Suprapubic skin (tissue), 4 donors: ENCODE measurements at places on chromosomes 12 and 14. TPM values are rescaled to one million over a fixed set of nuclear protein-coding genes. Genes with fewer than 3 reads are reported as not detected.

DNA sequence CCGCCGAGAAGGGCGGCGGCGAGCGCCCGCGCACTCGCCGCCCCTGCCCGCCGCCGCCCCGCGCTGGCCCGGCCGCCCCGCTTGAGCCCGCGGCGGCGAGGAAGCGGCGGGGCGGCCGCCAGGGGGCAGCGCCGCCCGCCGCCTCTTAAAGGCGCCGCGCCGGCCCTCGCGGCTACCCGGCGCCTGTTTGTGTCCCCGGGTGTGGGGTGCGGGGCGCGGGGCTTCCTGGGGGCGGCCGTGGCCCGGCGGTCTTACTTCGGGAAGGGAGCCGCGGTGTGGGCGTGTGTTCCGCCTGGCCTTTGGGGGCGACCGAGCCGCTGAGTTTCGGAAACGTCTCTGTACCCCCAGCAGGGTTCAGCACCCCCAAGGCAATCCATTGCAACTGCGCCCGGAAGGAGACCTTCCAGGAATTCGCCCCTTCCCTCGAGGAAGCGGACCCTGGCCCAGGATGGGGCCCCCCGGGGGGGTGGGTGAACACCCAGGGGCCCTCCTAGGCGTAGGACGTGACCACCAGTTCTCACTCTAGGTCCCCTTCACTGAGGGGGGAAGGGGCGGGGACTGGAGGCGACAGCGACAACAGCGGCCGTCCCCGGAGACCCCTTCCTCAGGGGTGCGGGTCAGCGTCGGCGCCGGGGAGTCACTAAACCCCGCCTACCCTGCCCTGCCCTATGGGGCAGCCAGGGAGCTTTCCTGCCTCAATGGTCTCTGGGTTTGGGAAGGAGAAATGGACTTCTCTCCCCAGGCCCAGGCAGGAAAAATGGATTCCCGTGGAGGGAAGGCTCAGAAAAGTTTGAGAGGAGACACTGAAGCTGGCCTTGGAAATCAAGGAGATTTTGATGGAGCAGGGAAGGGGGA, at the start of gene ITPK1:
ITPK1 (minus strand) TSS at position 105 of the 855 bp plus-strand sequence. CDS start 762 bp downstream, outside the sequence.
- no peak for DNase-seq

DNA sequence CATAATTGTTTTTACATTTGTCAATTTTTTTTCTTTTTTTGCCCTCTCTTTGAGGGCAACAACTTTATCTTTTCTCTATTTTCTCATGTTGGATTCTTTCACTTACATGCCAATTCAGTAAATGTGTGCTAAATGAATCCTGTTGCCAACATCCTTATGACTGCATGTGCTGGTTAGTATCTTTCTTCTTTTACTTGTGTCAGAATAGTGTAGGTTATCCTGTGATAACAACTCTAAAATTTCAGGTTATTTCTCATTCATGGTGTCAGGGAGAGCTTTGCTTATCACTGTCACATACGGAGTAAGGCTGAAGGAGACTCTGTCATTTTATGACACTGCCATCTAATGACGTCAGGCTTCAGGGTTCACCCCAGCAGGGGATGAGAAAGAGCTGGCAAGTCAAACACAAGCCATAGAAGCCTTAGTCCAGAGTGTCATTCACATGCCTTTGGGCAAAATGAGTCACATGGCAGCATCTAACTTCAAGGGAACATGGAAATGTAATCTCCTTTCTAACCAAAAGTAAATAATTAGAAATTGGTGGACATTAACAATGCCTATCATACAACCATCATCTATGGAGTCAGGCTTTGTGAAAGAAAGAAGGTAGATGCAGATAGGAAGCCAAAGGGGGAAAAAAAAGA, 242.5 kb upstream of the ATP2B1 start:
- DNase-seq, result no peak

HOXC6 gene
- total RNA-seq, result 6.2 TPM

DNA sequence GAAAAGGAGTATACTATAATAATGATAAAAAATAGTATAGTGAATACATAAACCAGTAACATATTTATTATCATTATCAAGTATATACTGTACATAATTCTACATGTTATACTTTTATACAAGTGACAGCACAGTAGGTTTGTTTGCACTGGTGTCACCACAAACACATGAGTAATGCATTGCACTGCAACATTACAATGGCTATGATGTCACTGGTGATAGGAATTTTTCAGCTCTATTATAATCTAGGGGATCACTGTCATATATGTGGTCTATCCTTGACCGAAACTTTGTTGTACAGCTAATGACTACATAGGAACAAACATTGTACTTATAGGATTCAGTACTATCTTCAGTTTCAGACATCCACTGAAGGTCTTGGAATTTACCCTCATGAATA, 165.8 kb upstream of the SYT1 start:
- no peak for DNase-seq

FICD gene
- 4.2 TPM for total RNA-seq

CLEC2D gene
- total RNA-seq, result 4.6 TPM

- DNase-seq, result no peak
These were observed 926.8 kb downstream of the BCL11B start for GRCh38 chr14:98345161-98345560.

NANOG gene
- total RNA-seq, result 1.5 TPM

DNA sequence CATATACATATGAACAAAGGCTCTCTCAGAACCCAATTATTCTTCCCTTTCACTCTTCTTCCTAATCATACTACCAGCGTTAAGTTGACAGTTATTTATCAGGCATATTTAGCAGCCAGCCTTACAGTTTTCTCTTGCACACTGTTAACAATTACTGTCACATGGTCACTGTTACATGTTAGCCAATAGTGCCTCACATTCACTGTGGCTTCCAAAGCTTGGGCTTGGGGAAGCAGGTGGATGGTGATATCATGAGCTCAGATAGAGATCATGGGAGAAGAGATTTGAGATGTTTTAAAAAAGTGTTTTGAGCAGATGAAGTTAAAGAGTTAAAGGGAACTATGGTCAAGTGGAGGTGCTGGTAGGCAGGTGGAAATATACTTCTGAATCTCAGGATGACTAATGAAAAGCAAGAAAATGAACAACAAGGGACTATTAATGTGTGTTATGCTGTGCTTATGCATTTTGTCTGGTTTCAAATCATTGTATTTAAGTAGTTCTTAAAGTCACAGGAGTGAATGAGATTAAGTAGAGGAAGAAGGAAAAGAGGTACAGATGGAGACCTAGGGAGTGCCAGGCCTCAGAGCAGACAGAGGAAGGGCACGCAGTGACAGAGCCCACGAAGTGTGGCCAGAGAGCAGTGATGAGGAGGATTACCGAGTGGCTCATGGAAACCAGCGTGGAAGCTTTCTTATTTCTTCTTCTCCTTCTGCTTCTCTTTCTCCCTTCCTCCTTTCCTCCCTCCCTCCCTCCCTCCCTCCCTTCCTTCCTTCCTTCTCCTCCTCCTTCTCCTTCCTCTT, 39.6 kb downstream of the BICD1 start:
- no peak for DNase-seq

SSTR1 gene
- total RNA-seq, result 0.44 TPM

GRCh38 chr14:52327374-52328226, 13.5 kb downstream of the PTGER2 start:
- DNase-seq, result no peak

GRCh38 chr14:50812856-50813543, 18.0 kb downstream of the NIN start:
- no peak for DNase-seq

GRCh38 chr12:26651566-26652188, 181.3 kb downstream of the ITPR2 start:
- no peak for DNase-seq

TMEM229B gene
- 1.6 TPM for total RNA-seq

- DNase-seq, result no peak
These were observed 107.7 kb upstream of the PPM1H start for GRCh38 chr12:63042646-63043045.

DNA sequence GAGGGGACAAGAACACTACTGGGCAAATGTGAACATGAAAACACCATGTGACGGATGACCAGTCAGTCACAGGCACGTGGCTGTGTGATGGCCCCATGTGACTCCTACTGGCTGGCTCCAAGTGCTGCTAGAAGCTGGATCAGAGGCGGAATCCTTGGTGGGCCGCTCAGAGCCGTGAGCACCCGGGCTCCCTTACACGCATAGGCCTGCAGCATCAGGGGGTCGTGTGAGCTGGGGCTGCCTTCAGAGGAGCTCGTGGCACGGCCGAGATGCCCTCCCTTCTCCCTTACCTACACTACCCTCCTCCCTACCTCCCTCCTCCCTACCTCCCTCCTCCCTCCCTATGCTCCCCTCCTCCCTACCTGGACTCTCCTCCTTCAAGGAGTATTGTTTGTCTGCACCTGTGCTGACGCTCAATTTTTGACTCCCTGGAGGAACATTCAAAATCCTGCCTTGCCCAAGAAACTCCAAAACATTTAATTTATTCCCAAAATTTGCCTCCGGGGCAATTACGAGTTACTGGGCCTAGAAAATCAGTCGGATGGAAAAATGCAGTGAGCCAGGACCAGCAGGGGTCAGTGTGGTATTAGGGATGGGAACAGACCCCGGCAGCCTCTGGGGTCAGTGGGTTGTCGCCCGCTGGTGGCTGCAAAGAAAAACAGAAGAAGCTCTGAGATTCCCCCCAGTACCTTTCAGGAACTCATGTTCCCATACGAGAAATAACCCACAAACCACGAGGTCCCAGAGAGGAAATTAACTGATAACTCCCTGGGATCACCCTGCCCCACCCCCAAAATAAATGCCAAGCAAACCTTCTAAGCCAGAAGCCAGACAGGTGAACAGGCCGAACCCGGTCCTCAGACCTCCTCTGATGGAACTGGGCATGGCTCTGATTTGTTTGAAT, 61.3 kb downstream of the C14orf132 start:
- peak; percentile 86 for DNase-seq

GRCh38 chr12:92133171-92133570, 12.5 kb downstream of the BTG1 start:
- DNase-seq, result no peak

DNA sequence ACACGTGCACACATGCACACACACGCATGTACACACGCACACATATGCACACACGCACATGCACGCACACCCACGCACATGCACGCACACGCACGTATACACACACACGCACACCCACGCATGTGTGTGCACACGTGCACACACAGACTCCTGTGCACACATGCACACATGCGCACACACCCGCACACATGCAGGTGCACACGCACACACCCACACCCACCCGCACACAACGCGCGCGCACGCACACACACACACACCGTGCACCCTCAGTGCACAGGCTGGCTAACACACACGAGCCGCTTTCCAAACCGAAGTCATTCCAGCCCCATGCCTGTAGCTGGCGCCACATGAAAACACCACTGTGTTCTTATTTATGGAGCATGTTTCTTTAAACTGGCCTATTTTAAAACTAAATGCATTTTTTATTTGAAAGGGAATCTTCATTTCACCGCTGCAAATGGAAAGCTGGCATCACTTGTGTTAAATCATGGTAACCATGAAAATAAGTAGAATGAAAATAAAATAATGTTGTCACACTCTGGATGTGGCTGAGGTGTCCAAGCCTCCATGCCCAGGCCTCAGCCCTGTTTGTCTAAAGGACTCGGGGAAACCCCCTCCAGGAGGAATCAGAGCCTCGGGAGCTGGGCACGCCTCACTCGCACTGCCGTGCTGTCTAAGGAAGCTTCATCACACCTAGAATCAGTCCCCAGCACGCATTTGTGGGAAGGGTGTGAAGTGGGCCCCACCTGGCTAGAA, 45.1 kb downstream of the GALNT9 start:
- DNase-seq, result no peak

DNA sequence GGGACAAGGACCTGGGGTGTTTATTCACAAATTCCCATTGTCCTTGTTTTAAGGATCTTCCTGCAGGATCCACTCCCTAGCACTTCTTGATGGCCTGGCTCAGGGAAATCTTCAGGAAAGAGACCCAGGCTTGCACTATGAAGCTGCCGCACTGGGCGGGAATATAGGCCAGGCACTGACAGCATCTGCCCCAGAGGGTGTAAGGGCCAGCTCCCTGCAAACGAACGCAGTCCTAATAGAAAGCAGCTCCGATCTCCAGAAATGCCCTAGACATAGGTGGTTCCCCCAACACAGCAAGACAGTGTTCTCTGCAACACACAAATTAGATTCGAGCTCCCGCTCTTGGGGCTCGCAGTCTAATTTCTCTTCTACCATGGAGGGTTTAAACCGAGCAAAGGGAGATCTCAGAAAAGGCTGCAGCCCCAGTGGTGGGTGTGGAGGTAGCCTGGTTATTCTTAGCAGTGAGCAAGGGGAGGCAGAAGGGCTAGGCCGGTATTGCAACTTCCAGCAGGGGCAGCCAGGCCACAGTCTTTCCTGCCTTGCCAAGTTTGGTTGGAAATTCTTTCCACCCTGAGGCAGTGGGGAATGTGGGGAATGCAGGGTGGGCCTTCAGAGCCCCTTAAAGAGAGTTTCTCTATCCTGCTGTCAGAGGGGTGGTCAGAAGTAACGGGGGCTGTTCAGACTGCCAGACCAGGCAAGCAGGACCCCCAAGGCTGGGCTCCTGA, 16.1 kb upstream of the WSCD2 start:
- no peak for DNase-seq

CRIP1 gene
- 28.6 TPM for total RNA-seq

LRRC43 gene
- total RNA-seq, result not detected

- DNase-seq, result no peak
These were observed 9.8 kb downstream of the CCDC63 start for GRCh38 chr12:110856542-110856941.

DNA sequence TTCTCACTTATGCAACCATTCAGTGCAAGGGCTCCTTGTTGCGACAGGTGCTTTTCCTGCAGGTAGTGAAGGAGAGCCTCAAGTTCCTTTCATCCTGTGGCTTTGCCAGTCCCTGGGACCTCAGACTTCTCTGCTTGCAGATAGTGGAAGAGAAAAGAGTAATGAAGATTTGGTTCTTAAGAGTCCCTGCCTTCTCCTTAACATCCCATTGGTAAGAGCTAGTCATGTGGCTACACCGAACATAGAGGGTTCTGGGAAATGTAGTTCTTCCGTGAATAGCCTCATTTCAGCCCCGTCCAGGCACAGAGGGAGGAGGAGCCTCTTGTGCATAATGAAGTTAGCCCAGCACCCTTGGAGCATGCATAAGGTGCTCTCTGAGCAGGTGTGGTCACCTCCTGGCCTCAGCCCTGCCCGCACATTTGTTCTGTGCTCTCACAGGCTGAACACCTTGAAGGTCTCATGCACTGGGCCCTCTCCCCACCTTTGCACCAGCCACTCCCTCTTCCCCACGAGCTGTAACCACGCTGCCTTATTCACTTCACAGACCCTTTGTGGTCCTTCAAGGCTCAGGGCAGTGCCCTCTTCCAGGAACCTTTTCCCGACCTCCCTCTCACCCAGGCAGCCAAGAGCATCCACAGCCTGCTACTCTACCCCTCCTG, 134.0 kb downstream of the BCL11B start:
- DNase-seq, result no peak

ATXN7L3B gene
- total RNA-seq, result 35.6 TPM
